ENCODE measurements at places on chromosomes 11 and 22.
A peak's percentile ranks its signal among the peaks of the same experiment; 100 is the strongest.

GRCh38 chr11:96197103-96197502 is 145.9 kb downstream of the MAML2 start:
- DNase-seq: no peak

DNA sequence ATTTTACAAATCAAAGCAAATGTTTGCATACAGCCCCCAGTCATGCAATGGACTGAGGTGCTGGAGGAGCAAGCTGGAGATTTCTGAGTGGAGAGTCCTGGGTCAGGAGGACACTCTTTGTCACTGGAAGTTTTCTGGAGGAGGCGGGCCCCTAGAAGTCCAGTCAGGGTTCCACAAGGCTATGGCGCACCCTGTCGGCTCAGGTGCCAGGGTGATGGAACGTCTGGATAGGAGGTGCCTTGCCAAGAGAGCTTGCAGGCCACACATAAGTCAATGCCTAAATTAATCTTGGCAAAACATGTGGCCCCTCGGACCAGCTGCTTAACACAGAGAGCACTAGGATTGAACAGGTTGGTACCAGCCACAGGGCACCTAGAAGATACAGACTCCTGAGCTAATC is 174.7 kb upstream of the CADM1 start:
- no peak for DNase-seq

GRCh38 chr11:12914400-12914912 is 94.7 kb upstream of the RASSF10 start:
- peak; percentile 68 for DNase-seq

- DNase-seq: no peak
These were observed 12.4 kb downstream of the PICK1 start for GRCh38 chr22:38069372-38070249.

GRCh38 chr11:77407613-77408012 is 66.3 kb downstream of the PAK1 start:
- DNase-seq: no peak

GRCh38 chr11:91902312-91902711 is 322.3 kb upstream of the FAT3 start:
- DNase-seq: no peak

GRCh38 chr11:131370090-131370751 is at the start of gene NTM:
Gene NTM, plus strand, starts transcription at chr11:131370615.
- no peak for DNase-seq

- DNase-seq: no peak
These were observed 5.1 kb downstream of the PANX1 start for GRCh38 chr11:94133752-94134151.

DNA sequence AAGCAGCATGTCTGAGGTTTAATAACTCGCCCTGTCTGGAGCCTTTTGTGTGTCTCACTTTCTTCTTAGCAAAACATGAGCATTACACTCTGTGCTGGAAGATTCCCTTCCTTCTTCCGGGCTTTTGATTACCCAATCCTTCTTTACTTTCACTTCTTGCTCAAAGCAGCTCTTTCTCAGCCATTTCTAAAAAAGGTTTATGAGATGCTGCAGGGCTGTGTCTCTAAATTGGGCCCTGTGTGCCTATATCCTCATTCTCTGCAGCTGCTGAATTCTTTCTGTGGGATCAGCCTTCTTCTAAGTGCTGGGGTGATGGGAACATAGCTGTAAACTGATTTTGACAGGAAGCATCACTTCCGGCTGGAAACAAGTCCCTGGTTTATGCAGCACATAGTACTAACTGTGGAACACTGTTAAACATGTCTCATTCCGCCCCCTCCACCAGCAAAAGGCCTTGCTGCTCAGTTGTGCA is 71.8 kb downstream of the PIWIL4 start:
- no peak for DNase-seq
